Activated CD4-positive, alpha-beta memory T cell treated with anti-CD3 and anti-CD28 coated beads for 36 hours (primary cell): ENCODE measurements at places on chromosomes 6 and 20. TPM values are rescaled to one million over a fixed set of nuclear protein-coding genes. Genes with fewer than 3 reads are reported as not detected.

Gene FOXS1
- not detected for total RNA-seq

Gene HLA-DQA1
- total RNA-seq, result 0.97 TPM

DNA sequence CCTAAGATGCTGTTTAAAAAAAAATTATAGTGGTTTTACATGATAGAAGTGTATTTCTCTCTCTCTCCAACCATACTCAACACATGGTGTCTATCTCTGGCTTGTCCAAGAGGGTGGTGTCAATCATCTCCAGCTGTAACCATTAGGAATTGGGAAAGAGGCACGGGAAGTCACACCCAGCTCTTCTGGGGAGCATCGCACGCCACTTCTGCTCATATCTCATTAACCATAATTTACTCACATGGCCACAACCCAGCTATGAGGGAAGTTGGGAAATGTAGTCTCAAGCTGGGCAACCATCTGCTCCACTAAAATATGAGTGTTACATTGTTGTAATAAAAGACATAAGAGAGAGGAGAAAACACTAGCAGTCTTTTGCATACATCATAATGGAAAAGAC lies 30.4 kb upstream of the TSHZ2 start:
- H3K27me3 ChIP-seq, result peaks cover 2% of the 10 kb centered on the region
- no peak for DNase-seq
- no peaks in the 10 kb centered on the region for H3K36me3 ChIP-seq
- no peak overlapping the region for H3K27ac ChIP-seq
- no peak overlapping the region for H3K4me3 ChIP-seq
- peaks cover 2% of the 10 kb centered on the region for H3K4me1 ChIP-seq

- H3K36me3 ChIP-seq, result no peaks in the 10 kb centered on the region
- H3K27ac ChIP-seq, result no peak overlapping the region
- DNase-seq, result no peak
- H3K4me3 ChIP-seq, result no peak overlapping the region
- H3K27me3 ChIP-seq, result peaks cover 21% of the 10 kb centered on the region
- H3K4me1 ChIP-seq, result no peaks in the 10 kb centered on the region
Observed at GRCh38 chr20:37573626-37574198, 46.0 kb upstream of the BLCAP start.

GRCh38 chr6:14450578-14450977 lies 333.0 kb downstream of the CD83 start:
- no peak for DNase-seq
- no peaks in the 10 kb centered on the region for H3K27me3 ChIP-seq
- peaks cover 76% of the 10 kb centered on the region for H3K4me1 ChIP-seq

GRCh38 chr6:626236-626635 lies 30.7 kb downstream of the HUS1B start:
- H3K27ac ChIP-seq, result no peak overlapping the region
- DNase-seq, result no peak
- peaks cover 13% of the 10 kb centered on the region for H3K36me3 ChIP-seq
- H3K4me1 ChIP-seq, result peaks cover 8% of the 10 kb centered on the region
- no peak overlapping the region for H3K4me3 ChIP-seq
